ENCODE measurements at places on chromosomes 6 and 20.

GRCh38 chr6:18044108-18044783, 56.8 kb upstream of the KIF13A start:
- DNase-seq = no peak

DNA sequence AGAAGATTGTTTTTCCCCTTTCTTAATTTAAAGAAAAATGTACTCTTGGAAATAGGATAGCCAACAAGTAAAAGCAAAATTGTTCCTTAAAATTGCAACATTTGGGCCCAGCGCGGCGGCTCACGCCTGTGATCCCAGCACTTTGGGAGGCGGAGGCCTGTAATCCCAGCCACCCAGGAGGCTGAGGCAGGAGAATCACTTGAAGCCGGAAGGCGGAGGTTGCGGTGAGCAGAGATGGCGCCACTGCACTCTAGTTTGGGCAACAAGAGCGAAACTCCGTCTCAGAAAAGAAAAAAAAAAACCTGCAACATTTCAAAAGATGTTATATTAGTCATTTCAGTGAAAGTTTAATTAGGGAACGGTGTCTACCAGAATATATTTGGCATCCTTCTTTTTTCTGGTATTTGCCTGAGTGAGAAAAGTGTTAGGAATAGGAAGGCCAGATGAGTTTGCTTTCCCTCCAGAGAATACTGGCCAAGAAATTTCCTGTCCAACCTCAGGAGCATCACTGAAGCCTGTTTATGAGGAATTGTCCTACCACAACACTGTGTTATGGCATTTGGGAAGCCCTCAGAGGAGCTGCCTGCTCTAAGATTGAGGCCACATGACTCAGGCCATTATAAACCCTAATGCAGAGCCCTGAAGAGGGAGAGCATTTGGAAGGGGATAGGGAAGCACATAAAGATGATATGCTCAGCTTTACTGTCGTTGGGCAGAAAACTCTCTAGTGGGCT, 1.2 kb upstream of the GJA1 start:
- DNase-seq = no peak

- no peak for DNase-seq
Measured at GRCh38 chr20:40416274-40416673, 272.8 kb downstream of the MAFB start.

GRCh38 chr20:40232273-40232672, 456.8 kb downstream of the MAFB start:
- DNase-seq = no peak

DNA sequence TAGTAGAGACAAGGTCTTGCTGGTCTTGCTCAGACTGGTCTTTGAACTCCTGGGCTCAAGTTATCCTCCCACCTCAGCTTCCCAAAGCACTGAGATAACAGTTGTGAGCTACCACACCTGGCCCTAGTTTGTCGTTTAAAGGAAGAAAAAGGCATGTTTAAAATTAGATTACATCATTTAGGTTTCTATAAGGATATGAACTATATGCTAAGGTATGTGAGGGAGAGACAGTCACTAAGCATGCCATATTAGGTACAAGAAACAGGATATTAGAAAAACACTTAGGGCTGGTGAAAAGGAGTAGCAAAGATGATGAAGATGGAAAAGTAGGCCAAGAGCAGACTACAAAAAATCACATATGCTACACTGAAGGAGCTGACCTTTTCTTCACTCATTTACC, 106.4 kb downstream of the ASCC3 start:
- DNase-seq = no peak

DNA sequence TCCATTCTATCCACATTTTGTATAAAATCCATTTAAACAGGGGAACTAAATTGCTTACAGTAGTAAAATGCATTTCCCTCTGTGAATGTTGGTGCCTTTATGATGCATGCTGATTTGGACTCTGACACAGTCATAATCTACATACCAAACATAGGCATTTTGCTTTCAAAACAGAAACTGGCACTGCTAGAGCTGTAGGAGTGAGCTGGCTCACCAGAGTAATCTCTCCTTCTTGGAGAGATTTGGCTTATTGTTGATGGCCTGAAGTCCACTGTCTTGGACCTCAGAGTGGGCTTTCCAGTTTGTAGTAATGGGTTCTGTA, 363.2 kb upstream of the FLRT3 start:
- DNase-seq = no peak

DNA sequence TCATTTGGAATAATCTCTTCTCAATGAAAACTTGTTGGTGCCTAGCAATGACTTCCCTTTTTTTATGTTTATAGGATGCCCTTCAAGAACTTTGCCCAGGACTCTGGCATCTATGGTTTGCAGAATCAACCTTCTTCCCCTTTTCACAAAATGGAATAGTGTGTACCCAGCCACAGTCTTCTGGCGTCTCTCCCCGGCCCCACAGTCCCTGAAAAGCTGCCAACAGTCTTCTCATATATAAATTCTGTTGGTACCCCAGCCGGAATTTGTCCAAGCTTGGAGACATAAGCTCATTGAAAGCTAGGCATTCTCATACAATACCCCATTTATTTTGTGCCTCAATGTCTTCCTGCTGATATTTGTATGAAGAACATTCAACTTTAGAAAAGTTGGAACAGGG, 26.4 kb upstream of the MCM3 start:
- DNase-seq = no peak

GRCh38 chr20:61919675-61920365, 145.9 kb downstream of the TAF4 start:
- DNase-seq = no peak

GRCh38 chr6:99330159-99330558, 19.3 kb downstream of the FAXC start:
- no peak for DNase-seq

GRCh38 chr20:22836211-22836610, 198.9 kb upstream of the SSTR4 start:
- no peak for DNase-seq

- DNase-seq = no peak
Measured at GRCh38 chr6:53240761-53241160, 92.1 kb upstream of the GCM1 start.

GRCh38 chr20:11537032-11537431, 380.7 kb upstream of the BTBD3 start:
- DNase-seq = no peak

DNA sequence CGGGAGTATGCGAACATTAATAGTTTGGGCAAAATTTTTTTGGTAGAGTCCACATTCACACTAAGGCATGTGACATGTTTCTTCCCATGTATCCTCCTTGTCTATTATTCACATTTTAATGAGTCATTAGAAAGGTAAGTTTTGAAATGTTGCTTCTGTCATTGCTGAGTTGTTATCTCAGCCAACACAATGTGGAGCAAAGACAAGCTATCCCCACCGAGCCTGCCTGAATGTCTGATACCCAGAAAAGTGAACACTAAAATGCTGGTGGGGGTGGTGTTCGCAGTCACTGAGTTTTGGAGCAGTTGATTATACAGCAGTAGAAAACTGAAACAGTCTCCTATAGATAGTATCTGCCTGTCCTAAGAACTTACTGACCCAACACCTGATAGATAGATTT, 68.3 kb upstream of the ASF1A start:
- DNase-seq = no peak

DNA sequence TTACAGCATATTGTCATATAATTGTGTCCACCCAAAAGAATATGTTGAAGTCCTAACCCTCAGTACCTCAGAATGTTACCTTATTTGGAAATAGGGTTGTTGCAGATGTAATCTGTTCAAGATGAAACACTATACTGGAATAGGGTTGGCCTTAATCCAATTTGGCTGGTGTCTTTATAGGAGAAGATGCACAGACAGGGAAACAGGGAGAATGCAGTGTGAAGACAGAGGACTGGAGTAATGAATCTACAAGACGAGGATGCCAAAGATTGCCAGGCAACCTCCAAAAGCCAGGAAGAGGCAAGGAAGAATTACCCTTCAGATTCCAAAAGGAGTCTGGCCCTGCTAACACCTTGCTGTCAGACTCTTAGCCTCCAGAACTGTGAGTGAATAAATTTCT, 482.9 kb downstream of the PTPRT start:
- no peak for DNase-seq

DNA sequence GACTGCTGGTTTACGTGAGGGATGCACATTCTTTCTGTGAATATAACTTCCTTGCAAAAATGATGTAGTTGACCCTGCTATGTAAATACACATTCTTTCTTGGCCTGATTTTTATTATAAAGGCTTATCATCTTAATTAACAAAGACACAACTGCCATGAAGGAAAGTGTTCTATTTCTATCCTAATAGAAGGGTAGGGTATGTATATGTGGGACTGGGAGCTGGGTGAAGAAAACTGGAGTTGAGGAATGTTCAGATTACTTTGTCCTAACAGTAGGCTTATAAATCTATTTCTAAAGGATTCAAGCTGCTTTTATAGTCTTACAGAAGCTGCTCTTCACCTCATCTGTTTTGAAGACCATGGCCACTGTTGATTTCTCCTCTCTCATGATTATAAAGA, 76.5 kb upstream of the RGS17 start:
- no peak for DNase-seq

- no peak for DNase-seq
Measured at GRCh38 chr20:25050501-25051350, 7.2 kb downstream of the ACSS1 start.

DNA sequence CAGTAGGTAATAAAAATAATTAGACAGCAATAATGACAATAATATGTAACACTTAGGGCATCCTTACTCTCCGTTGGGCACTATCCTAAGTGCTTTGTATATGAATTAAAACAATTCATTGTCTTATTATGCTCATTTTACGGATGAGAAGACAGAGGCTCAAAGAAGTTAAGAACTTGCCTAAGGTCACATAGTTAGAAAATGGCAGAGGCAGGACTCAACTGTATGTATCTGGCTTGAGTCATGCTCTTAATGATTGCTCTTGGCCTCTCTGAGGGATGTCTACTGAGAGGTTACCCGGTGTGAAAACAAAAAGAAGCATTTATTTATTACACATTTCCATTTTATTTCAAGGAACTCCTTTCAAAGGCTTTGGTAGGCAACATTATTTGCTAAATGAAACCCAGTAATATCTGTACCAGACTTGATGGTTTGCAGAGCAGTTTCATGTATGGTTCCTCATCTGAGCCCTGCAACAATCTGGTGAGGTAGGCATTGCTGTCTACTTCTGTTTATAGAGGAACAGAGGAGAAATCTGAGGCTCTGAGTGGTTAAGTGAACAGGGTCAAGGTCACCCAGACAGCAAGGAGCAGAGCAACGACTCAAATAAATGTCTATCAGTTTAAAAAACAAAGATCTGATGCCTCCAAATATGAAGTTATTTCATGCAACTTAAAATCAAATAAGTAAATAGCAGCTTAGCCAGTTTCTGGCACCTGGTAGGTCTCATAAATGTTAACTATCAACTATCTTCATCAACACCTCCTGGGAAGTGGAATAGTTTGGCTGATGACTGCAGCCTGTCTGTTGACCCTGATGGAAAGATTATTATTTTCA, 4.2 kb upstream of the PARD6B start:
- DNase-seq = no peak

DNA sequence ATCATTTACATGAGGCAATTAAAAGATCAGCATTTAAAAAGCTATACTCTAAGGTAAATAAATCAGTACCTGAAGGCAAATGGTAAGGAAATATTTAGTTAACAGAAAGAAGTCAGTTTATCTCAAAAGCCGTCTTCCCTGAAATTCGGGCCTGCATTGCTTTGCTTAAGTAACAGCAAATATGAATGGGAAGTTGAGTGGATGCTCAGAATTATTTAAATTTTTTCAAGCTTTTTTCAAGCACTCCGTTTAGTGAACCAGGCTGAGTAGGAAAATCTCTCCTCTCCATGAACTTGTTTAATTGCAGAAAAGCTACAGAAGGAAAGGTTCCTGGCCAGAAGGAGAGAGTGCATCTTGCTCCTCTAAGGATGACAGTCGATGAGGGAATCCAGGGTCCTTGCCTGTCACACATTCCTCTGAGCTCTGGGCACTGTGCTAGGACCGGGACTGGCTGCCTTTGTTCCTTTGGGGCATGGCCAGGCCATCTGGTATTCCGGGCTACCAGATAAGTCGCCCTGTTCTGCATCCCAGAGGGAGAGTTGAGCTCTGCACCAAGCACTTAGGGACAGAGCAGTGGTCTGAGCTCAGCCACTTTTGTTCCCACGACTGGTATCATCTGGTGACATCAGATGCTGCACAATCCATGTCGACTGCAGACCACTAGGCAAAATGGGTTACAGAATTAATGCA, 77.6 kb downstream of the RIN2 start:
- no peak for DNase-seq

DNA sequence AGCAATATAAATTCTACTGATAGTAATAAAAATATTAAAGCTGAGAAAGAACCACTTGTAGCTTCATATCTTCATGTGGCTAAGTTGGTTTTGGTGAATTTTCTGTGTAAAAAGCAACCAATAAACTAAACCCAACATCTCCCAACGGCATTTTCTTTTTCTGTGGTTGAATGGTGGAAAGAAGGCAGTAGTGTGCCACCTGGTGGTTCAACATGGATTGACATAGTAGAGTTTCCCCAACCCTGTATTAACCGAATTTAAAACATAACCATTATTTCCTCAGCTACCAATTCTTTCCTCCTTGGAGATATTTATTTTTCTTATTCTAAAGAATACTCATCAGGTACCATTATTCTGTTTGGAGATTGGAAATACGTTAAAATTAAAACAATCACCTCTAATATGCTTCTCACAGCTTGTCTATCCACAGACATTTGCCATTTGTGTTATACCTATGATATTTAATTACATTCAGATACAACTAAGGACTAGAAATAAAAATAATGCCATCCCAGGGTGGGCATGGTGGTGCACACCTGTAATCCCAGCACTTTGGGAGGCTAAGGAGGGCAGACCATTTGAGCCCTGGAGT, 117.1 kb upstream of the EEF1E1 start:
- no peak for DNase-seq

DNA sequence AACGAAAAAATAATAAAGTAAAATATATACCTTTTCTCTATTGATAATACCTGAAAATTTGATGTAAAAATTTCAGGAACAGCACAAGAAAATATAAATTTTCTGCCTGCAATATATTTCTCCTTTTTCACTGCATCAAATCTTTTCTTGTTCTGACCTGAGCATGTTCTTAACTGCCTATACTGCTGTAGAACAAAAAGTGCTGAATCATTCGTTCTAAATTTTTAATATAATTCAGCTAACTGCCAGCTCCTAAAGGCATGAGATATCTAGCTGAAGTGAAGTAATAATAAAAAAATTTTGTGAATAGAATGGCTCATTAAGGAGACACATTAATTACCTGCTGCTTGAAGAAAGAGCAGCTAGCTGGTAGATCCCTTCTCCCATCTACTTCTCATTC, 188.6 kb upstream of the FKBP1C start:
- DNase-seq = no peak

GRCh38 chr20:63566395-63567135, 7.5 kb downstream of the HELZ2 start:
- DNase-seq = no peak

DNA sequence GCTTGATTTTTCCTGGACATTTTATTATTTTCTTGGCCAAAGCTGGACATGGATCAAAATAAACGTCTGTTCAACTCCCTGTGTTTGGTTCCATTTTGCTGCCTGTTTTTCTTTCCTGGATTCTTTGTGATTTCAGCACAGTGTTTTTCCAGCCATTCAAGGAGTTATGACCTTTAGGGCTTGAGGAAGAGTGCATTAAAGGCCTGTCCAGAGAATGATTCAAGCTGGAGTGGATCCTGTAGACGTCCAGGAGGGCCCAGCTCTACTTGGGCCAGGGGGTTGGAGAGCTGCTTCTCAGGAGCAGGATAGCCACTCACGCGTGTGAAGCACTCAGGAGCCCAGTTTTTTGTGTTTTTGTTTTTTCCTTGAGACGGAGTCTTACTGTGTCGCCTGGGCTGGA, 56.5 kb upstream of the IER3 start:
- DNase-seq = no peak
